ENCODE measurements at places on chromosomes 1 and 21. TPM values are rescaled to one million over a fixed set of nuclear protein-coding genes. Genes with fewer than 3 reads are reported as not detected.

Gene C1orf115
- 1.6 TPM for total RNA-seq

Gene BSND
- total RNA-seq: not detected

Gene SELE
- not detected for total RNA-seq

Gene GBP5
- total RNA-seq: not detected

Gene PTAFR
- 1.8 TPM for total RNA-seq

Measured in MCF 10A (cell line).